ENCODE measurements at places on chromosomes 11 and 22. TPM values are rescaled to one million over a fixed set of nuclear protein-coding genes. Genes with fewer than 3 reads are reported as not detected.
A peak's percentile ranks its signal among the peaks of the same experiment; 100 is the strongest.

SPECC1L gene
- 26.8 TPM for total RNA-seq

GRK3 gene
- total RNA-seq, result 6.7 TPM

RFPL3 gene
- total RNA-seq, result not detected

TMEM126B gene
- 36.5 TPM for total RNA-seq

CELSR1 gene
- total RNA-seq, result 102 TPM

VSTM5 gene
- total RNA-seq, result 0.16 TPM

CBY1 gene
- total RNA-seq, result 12.1 TPM

IL18BP gene
- 2.9 TPM for total RNA-seq

MS4A4A gene
- 2.1 TPM for total RNA-seq

DNA sequence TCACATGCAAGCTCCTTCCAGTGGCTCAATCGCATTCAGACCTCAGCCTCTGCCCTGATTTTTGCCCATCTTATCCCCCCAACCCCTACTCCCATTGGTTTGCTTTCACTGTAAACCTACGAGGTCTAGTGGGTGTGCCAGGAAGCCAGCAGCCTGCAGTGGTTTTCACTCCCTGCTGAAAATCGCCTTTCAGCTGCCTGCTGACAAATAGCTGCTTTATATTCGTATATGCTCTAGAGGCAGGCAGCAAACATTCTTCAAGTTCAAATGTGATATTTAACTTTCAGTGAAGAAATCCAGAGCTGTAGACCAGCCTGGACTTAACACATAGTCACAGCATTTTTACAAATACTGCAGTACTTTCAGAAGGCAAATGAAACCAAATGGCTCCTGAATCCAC, 92.8 kb upstream of the APOA1 start:
- H3K27ac ChIP-seq, result peak overlapping the region; percentile 2
- DNase-seq, result no peak
- H3K36me3 ChIP-seq, result peaks cover 16% of the 10 kb centered on the region
- peak overlapping the region; percentile 3 for H3K4me3 ChIP-seq
- peaks cover 43% of the 10 kb centered on the region for H3K4me1 ChIP-seq
- H3K27me3 ChIP-seq, result no peaks in the 10 kb centered on the region

DNA sequence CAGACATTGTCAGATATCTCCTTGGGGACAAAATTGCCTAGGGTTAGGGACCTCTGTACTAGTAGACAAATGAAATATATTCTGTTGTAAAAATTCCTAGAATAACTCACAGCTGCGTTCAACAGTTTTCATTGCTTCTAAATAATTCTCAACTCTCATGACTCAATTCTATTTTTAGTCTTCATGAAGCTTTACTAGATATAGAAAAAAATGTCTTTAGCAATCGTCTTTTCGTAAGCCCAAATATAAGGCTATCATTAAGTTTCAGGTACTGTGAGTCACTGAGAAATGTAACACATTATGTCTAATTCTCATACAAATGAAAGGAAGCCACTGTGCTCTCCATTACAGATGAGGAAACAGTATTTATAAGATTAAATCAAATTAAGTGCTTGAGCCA, 6.4 kb downstream of the MMP12 start:
- no peak overlapping the region for H3K4me3 ChIP-seq
- no peaks in the 10 kb centered on the region for H3K27me3 ChIP-seq
- no peak for DNase-seq
- H3K36me3 ChIP-seq, result no peaks in the 10 kb centered on the region
- no peaks in the 10 kb centered on the region for H3K4me1 ChIP-seq
- H3K27ac ChIP-seq, result no peak overlapping the region

- peaks cover 18% of the 10 kb centered on the region for H3K36me3 ChIP-seq
- DNase-seq, result no peak
- peaks cover 37% of the 10 kb centered on the region for H3K4me1 ChIP-seq
- peak overlapping the region; percentile 13 for H3K4me3 ChIP-seq
- no peak overlapping the region for H3K27ac ChIP-seq
- no peaks in the 10 kb centered on the region for H3K27me3 ChIP-seq
Measured at GRCh38 chr11:64759131-64759721, 548 bp downstream of the PYGM start.

DNA sequence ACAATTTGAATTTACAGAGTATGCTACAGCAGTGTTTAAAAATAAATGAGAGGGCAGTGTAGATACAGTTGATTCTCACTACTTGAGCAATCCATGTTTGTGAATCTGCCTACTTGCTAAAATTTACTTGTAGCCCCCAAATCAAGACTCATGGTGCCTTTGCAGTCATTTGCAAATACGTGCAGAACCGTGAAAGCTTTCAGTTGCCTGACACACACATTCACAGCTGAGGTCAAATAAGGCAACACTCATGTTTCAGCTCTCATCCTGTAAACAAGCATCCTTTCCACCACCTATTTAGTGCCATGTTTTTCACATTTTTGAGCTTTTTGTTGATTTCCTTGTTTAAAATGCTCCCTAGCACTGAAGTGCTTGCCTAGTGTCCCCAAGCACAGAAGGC, 32.5 kb upstream of the RASL10A start:
- no peak overlapping the region for H3K4me3 ChIP-seq
- no peaks in the 10 kb centered on the region for H3K27me3 ChIP-seq
- H3K27ac ChIP-seq, result no peak overlapping the region
- no peak for DNase-seq

GRCh38 chr11:126416542-126417090, 61.1 kb downstream of the ST3GAL4 start:
- H3K4me3 ChIP-seq, result peak overlapping the region; percentile 49
- DNase-seq, result peak; percentile 94
- H3K27me3 ChIP-seq, result no peaks in the 10 kb centered on the region
- peak overlapping the region; percentile 89 for H3K27ac ChIP-seq
- peaks cover 12% of the 10 kb centered on the region for H3K36me3 ChIP-seq

GRCh38 chr22:37088750-37089408, 20.6 kb downstream of the TMPRSS6 start:
- no peak overlapping the region for H3K4me3 ChIP-seq
- no peak overlapping the region for H3K27ac ChIP-seq

GRCh38 chr22:26835023-26835422, 177.6 kb downstream of the MIAT start:
- H3K4me3 ChIP-seq, result no peak overlapping the region
- no peak for DNase-seq
- no peaks in the 10 kb centered on the region for H3K4me1 ChIP-seq
- H3K27me3 ChIP-seq, result no peaks in the 10 kb centered on the region
- H3K36me3 ChIP-seq, result no peaks in the 10 kb centered on the region

GRCh38 chr11:66367561-66368312, 3.8 kb downstream of the SLC29A2 start:
- peaks cover 23% of the 10 kb centered on the region for H3K4me1 ChIP-seq
- no peak overlapping the region for H3K4me3 ChIP-seq
- no peaks in the 10 kb centered on the region for H3K36me3 ChIP-seq
- H3K27ac ChIP-seq, result no peak overlapping the region
- no peak for DNase-seq
- peaks cover 7% of the 10 kb centered on the region for H3K27me3 ChIP-seq

- H3K27ac ChIP-seq, result peak overlapping the region; percentile 62
- H3K4me1 ChIP-seq, result peaks cover 33% of the 10 kb centered on the region
- H3K4me3 ChIP-seq, result no peak overlapping the region
- no peaks in the 10 kb centered on the region for H3K27me3 ChIP-seq
- DNase-seq, result peak; percentile 76
Measured at GRCh38 chr11:2315395-2316168, 13.8 kb downstream of the TSPAN32 start.

DNA sequence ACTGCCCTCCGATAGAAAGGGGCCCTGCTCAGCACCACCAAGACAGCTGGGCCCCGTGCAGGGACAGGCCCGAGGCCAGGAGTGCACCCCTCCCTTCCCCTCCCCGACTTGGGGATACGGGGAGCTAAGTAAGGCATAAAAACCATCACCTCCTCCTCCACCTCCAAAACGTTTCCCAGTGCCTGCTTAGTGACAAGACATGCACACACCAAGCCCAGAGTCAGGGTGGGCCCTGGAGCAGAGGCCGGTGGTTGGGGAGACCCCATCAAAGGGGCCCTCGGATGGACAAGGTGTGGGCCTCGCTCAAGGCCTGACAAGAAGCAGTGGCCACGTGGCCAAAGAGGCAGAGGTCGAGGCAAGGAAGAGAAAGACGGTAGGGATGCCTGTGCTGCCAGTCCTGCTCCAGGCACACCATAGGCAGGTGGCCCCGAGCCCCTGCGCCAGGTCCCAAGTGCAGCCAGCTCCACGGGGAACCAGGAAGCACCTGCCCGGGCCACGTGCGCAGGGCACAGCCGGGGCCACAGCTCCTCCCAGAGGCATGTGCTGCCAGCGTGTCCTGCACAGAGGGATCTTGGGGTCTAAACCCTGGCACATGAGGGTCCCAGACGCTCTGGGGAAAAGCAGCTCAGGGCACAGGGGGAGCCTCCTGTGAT, 53.0 kb downstream of the BRD1 start:
- H3K36me3 ChIP-seq, result peaks cover 65% of the 10 kb centered on the region
- DNase-seq, result no peak
- no peak overlapping the region for H3K4me3 ChIP-seq

DNA sequence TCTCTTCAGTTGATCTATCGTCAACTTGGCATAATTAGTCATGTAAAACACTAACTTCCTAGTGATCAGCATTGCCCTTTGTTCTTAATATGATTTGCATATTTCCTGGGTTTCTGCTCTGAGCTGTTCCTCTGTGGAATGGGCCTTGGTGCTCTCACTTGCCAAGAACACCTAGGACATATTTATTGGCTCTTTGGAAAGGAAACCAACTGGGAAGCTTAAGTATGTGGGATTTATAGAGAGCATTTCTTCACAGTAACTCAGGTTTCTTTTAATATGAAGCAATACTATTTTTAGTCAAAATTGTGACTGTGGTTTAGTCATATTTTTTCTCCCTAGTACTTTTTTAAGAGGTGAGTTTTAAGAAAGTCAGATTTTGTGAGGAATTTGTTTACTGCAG, 28.8 kb downstream of the FAT3 start:
- H3K4me3 ChIP-seq, result no peak overlapping the region
- no peaks in the 10 kb centered on the region for H3K36me3 ChIP-seq
- no peak for DNase-seq
- no peak overlapping the region for H3K27ac ChIP-seq
- H3K27me3 ChIP-seq, result no peaks in the 10 kb centered on the region

GRCh38 chr11:47378010-47378835, at the start of gene SPI1:
Gene SPI1 (minus strand): TSS chr11:47378547. CDS start chr11:47378353, 194 bp downstream.
- no peaks in the 10 kb centered on the region for H3K36me3 ChIP-seq
- peaks cover 8% of the 10 kb centered on the region for H3K4me1 ChIP-seq

DNA sequence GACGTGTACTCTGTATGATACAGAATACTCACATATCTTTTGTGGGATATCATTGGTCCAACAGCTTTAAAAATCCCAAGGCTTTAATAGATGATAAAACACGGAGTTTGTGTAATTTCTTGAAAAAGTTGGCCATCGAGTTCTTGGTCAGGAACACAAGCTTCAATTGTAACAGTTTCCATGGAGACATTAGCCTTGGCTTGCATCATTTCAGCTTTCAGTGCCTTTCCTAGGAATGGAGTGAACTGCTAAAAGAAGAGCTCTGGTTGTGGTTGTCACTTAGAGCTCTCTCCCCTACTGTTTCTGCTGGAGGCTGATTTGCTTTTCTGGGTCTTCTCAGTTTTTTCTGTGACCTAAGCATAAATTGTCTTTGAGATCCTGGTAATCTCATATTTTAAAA, 14.2 kb downstream of the BMAL1 start:
- no peaks in the 10 kb centered on the region for H3K36me3 ChIP-seq
- peaks cover 17% of the 10 kb centered on the region for H3K4me1 ChIP-seq
- no peak overlapping the region for H3K27ac ChIP-seq

DNA sequence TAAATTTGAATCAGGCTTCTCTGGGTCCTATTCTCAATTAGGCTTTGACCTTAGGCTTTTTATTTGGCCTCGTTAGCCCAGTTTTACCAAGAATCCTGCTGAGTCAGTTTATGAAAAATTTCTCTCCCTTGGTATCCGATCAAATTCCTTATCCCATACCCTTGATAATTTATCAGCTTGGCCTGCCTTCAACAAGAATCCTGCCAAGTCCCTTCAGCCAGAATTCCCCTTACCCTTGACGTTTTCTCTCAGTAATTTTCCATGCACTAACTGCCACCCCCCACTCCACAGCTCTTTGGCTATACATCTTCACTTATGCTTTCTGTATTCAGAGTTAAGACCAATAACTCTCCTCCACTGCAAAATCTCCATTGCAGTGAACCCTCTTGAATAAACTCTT, 811.0 kb upstream of the CCDC90B start:
- no peaks in the 10 kb centered on the region for H3K36me3 ChIP-seq
- no peak overlapping the region for H3K4me3 ChIP-seq
- no peaks in the 10 kb centered on the region for H3K4me1 ChIP-seq
- H3K27ac ChIP-seq, result no peak overlapping the region

- peak overlapping the region; percentile 90 for H3K27ac ChIP-seq
- DNase-seq, result no peak
- no peaks in the 10 kb centered on the region for H3K36me3 ChIP-seq
Measured at GRCh38 chr11:67055812-67056211, 835 bp upstream of the RHOD start.

- DNase-seq, result no peak
- no peak overlapping the region for H3K4me3 ChIP-seq
- no peak overlapping the region for H3K27ac ChIP-seq
Measured at GRCh38 chr11:113090716-113091480, 129.7 kb downstream of the NCAM1 start.

DNA sequence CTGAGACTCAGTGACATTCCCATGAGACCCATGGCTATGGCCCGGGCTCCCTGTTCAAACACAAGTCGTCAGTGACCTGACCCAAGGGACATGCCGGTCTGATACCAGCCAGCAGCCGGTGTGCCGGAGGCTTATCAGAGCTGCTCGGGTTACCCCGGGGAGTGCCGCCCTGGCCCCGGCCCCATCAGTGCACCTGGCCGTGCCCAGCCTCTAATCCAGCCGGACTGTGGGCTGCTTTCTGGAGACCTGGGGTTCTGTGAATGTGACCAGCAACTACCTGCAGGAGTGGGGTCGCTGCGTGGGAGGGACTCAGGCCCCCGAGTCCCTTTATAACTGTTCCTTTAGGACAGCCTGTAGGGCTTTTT, 52.7 kb downstream of the LINC01488 start:
- no peak overlapping the region for H3K4me3 ChIP-seq
- no peaks in the 10 kb centered on the region for H3K36me3 ChIP-seq
- H3K27me3 ChIP-seq, result no peaks in the 10 kb centered on the region

- no peak overlapping the region for H3K27ac ChIP-seq
- no peak for DNase-seq
- no peaks in the 10 kb centered on the region for H3K4me1 ChIP-seq
- no peak overlapping the region for H3K4me3 ChIP-seq
- H3K27me3 ChIP-seq, result peaks cover 19% of the 10 kb centered on the region
- no peaks in the 10 kb centered on the region for H3K36me3 ChIP-seq
Measured at GRCh38 chr22:47610764-47611163, 848.3 kb downstream of the TBC1D22A start.

DNA sequence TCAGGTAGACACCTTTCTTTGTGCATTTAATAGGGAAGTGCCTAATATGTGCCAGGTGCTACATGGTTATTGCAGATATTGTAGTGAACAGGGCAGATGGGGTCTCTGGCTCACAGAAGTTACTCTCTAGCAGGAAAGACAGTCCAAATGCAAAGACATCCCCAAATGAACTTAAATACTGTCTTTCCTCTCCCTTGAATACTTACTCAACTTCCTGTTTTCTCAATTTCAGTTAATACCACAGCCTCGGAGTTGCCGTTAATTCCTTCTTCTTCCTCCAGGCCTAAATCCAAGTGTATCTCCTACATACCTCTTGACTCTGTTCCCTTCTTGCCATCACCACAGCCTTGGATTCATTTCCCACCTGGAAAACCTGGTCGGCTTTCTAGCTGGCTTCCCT, 134.3 kb upstream of the SESN3 start:
- no peak overlapping the region for H3K27ac ChIP-seq
- H3K4me3 ChIP-seq, result no peak overlapping the region
- DNase-seq, result no peak
- no peaks in the 10 kb centered on the region for H3K36me3 ChIP-seq
- peaks cover 2% of the 10 kb centered on the region for H3K4me1 ChIP-seq
- H3K27me3 ChIP-seq, result no peaks in the 10 kb centered on the region

- H3K36me3 ChIP-seq, result no peaks in the 10 kb centered on the region
- H3K27ac ChIP-seq, result peak overlapping the region; percentile 24
- no peak overlapping the region for H3K4me3 ChIP-seq
Measured at GRCh38 chr11:76225122-76225611, 18.9 kb upstream of the WNT11 start.

Measured in suprapubic skin (tissue), 4 donors.